ENCODE measurements at places on chromosomes 12 and 14. TPM values are rescaled to one million over a fixed set of nuclear protein-coding genes. Genes with fewer than 3 reads are reported as not detected.

DNA sequence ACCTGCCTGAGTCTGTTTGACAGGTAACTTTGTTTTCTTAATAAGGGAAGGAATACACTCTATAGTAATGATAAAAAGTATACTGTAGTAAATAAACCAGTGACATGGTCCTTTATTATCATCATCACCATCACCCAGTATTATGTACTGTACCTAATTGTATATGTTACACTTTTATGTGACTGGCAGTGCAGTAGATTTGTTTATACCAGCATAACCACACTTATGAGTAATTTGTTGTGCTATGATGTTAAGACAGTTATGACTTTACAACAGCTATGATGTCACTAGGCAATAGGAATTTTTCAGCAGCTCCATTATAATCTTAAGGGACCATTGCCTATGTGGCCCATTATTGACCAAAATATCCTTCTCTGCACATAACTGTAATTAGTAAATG, 155.0 kb downstream of the NUBPL start:
- DNase-seq = no peak
- no peaks in the 10 kb centered on the region for H3K27me3 ChIP-seq
- H3K4me1 ChIP-seq = no peaks in the 10 kb centered on the region
- no peak overlapping the region for H3K27ac ChIP-seq
- H3K36me3 ChIP-seq = peaks cover 4% of the 10 kb centered on the region
- no peak overlapping the region for H3K4me3 ChIP-seq

GRCh38 chr12:131167334-131167733, 213.6 kb downstream of the ADGRD1 start:
- H3K4me3 ChIP-seq = no peak overlapping the region
- DNase-seq = no peak
- peaks cover 25% of the 10 kb centered on the region for H3K4me1 ChIP-seq
- H3K27ac ChIP-seq = peak overlapping the region; percentile 58
- H3K27me3 ChIP-seq = peaks cover under 1% of the 10 kb centered on the region

- no peak overlapping the region for H3K27ac ChIP-seq
- H3K36me3 ChIP-seq = peaks cover 18% of the 10 kb centered on the region
- no peak overlapping the region for H3K4me3 ChIP-seq
- no peaks in the 10 kb centered on the region for H3K4me1 ChIP-seq
- no peaks in the 10 kb centered on the region for H3K27me3 ChIP-seq
- no peak for DNase-seq
Measured at GRCh38 chr12:123645380-123645779, 11.8 kb downstream of the GTF2H3 start.

The LTB4R gene
- 12.0 TPM for total RNA-seq

The COX8C gene
- total RNA-seq = not detected

- peaks cover 4% of the 10 kb centered on the region for H3K4me1 ChIP-seq
- DNase-seq = no peak
- H3K4me3 ChIP-seq = no peak overlapping the region
- no peak overlapping the region for H3K27ac ChIP-seq
Measured at GRCh38 chr14:91056361-91056760, 4.1 kb downstream of the RPS6KA5 start.

The SERPINA12 gene
- not detected for total RNA-seq

GRCh38 chr12:66048218-66048834, 82.2 kb downstream of the LLPH start:
- H3K36me3 ChIP-seq = no peaks in the 10 kb centered on the region
- no peak overlapping the region for H3K4me3 ChIP-seq
- no peaks in the 10 kb centered on the region for H3K27me3 ChIP-seq
- H3K27ac ChIP-seq = no peak overlapping the region
- peaks cover 13% of the 10 kb centered on the region for H3K4me1 ChIP-seq
- DNase-seq = no peak

GRCh38 chr12:40832668-40833067, 140.4 kb downstream of the CNTN1 start:
- H3K36me3 ChIP-seq = no peaks in the 10 kb centered on the region
- H3K4me1 ChIP-seq = no peaks in the 10 kb centered on the region
- no peak overlapping the region for H3K4me3 ChIP-seq
- no peak for DNase-seq

DNA sequence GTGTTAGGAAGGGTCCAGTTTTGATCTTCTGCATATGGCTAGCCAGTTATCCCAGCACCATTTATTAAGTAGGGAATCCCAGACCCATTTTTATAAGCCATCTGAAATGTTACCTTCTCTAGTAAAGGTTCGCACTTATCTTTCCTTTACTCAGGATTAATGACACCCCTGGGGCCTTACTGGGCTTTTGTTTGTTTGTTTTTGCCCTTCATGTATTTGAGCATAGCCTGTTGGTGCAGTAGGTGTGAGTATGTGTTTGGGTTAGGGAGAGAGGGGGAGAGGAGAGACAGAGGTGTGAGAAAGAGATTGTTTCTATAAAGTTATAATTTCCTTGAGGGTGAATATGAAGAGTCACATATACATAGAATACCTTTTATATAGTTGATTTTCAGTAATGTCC, 96.9 kb downstream of the AKAP6 start:
- H3K36me3 ChIP-seq = no peaks in the 10 kb centered on the region
- DNase-seq = no peak

DNA sequence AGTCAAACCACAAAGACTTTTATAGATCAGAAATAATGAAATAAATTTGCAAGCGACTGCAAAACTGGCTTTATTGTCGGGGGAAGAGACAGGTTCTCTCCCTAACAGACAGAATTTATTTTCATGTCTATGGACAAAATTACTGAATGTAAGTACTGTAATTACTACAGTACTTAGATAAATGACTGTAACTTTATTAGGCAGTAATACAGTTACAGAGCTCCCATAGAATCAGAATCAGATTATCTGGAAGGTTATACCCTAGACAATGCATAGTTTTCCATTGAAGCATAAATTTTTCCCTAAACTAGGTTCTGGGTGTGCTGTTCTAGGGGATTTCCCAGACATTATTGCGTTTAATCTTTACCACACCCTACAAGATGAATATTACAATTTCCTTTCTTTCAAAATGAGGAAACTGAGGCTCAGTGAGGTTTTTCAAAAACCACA, 114.2 kb downstream of the C12orf75 start:
- peak overlapping the region; percentile 84 for H3K27ac ChIP-seq
- no peak for DNase-seq
- H3K27me3 ChIP-seq = no peaks in the 10 kb centered on the region
- peaks cover 49% of the 10 kb centered on the region for H3K4me1 ChIP-seq

- no peak for DNase-seq
- no peaks in the 10 kb centered on the region for H3K4me1 ChIP-seq
- H3K27ac ChIP-seq = no peak overlapping the region
- no peaks in the 10 kb centered on the region for H3K36me3 ChIP-seq
- no peak overlapping the region for H3K4me3 ChIP-seq
Measured at GRCh38 chr12:107984973-107985372, 144.1 kb upstream of the WSCD2 start.

The CDKN3 gene
- 10.4 TPM for total RNA-seq

- no peak overlapping the region for H3K27ac ChIP-seq
- no peak overlapping the region for H3K4me3 ChIP-seq
- no peaks in the 10 kb centered on the region for H3K4me1 ChIP-seq
- H3K27me3 ChIP-seq = no peaks in the 10 kb centered on the region
- no peak for DNase-seq
Measured at GRCh38 chr14:72948481-72949138, 22.3 kb downstream of the DCAF4 start.

DNA sequence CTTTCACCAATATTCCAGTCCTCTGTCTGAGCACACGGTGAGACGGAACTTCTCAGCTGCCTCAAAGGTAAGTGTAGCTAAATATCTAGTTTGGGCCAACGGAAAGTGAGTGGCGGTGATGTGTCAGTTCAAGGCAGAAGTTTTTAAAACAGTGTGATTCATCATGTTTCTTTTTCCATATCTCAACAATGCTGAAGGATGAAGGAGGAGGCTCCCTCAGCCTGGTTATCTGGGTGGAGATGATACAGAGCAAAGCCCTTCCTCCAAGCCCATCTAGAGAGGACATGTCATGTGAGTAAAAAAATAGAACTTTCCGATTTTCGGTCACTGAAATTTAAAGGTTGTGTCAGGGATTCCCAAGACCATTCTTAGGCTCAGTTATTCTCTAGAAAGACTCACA, 13.1 kb upstream of the ANP32D start:
- no peak overlapping the region for H3K4me3 ChIP-seq
- H3K27ac ChIP-seq = no peak overlapping the region
- H3K36me3 ChIP-seq = no peaks in the 10 kb centered on the region
- H3K4me1 ChIP-seq = no peaks in the 10 kb centered on the region
- H3K27me3 ChIP-seq = peaks cover 17% of the 10 kb centered on the region

The SERPINA5 gene
- total RNA-seq = 0.50 TPM

- H3K36me3 ChIP-seq = no peaks in the 10 kb centered on the region
- no peaks in the 10 kb centered on the region for H3K27me3 ChIP-seq
- no peaks in the 10 kb centered on the region for H3K4me1 ChIP-seq
- no peak overlapping the region for H3K27ac ChIP-seq
Measured at GRCh38 chr12:5522432-5523335, 90.8 kb downstream of the NTF3 start.

DNA sequence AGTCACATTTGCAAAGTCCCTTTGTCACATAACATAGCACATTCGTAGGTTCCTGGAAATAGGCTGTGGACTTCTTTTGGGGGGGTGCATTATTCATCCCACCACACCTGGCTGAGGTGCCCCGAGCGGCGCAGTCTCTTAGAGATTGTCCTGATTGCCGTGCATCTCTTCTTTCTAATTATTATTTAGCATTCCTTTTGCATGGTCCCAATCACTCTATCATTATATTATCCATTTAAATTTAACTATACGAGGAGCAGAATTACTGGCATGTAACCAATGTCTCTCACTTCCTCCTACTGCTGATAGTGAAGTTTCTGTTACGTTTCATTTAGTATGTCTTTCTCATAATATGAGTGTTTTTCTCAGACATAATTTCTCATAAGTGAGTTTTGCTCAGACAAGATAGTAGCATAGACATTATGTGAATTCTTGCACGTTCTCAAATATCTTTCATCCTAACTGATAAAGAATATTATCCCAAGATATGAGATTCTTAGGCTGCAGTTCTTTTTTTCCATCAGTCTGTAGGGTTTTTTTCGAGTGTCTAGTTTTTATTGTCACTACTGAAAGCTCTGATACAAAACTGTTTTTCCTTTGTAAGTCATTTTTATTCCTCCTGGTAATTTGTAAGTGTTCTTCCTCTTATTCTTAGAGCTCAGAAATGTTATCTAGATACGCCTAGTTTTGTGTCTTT, 444.3 kb downstream of the NELL2 start:
- DNase-seq = no peak
- no peak overlapping the region for H3K4me3 ChIP-seq
- no peak overlapping the region for H3K27ac ChIP-seq

- no peak overlapping the region for H3K27ac ChIP-seq
- H3K27me3 ChIP-seq = peaks cover 50% of the 10 kb centered on the region
- H3K4me1 ChIP-seq = no peaks in the 10 kb centered on the region
Measured at GRCh38 chr12:107122452-107122958, 29.2 kb upstream of the CRY1 start.

The CYP27B1 gene
- 3.2 TPM for total RNA-seq

GRCh38 chr12:92602930-92603623, 99.7 kb upstream of the PLEKHG7 start:
- peak overlapping the region; percentile 37 for H3K27ac ChIP-seq
- no peaks in the 10 kb centered on the region for H3K27me3 ChIP-seq
- peaks cover 19% of the 10 kb centered on the region for H3K4me1 ChIP-seq
- peaks cover 2% of the 10 kb centered on the region for H3K36me3 ChIP-seq

The MMP19 gene
- total RNA-seq = 17.8 TPM

DNA sequence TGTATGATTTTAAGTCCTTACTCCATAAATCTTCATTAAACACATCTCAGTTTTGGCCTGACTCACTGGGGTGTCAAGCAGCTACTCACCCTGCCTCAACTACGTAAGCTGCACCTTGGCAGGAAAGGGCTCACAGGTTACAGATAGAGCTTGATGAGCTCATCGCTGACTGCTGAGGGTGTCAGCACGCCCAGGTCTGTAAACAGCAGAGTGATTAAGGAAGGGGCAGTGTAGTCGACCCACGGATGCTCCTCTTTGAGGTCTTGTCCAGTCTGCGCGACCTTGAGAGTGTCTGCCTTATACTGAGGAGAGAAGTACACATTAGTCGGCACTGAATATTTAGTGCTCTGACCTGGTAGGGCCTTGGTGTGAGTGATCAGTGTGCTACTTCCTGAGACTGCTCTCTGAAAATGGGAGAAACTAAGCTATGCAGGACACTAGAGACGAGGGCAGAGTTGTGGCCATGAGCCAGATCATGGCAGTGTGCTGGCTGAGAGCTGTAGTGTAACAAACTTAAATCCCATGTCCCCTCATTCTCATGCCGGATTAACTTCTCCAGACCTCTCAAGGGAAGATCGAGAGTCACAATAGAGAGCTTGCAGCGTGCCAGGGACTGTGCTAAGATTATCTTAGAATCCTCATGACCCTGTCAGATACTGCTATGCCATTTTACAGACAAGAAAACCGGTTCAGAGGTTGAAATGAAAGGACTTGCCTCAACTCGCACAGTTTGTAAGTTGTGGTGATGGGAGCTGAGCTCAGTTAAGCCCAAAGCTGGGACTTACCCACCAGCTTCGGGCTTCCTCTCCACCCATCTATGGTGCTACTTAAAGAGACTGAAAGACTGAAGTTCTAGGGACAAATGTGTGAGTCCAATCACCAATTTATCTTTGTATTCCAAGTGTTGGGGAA, 11.6 kb downstream of the EIF2B1 start:
- peak overlapping the region; percentile 5 for H3K27ac ChIP-seq
- DNase-seq = no peak
- no peak overlapping the region for H3K4me3 ChIP-seq
- H3K27me3 ChIP-seq = no peaks in the 10 kb centered on the region

DNA sequence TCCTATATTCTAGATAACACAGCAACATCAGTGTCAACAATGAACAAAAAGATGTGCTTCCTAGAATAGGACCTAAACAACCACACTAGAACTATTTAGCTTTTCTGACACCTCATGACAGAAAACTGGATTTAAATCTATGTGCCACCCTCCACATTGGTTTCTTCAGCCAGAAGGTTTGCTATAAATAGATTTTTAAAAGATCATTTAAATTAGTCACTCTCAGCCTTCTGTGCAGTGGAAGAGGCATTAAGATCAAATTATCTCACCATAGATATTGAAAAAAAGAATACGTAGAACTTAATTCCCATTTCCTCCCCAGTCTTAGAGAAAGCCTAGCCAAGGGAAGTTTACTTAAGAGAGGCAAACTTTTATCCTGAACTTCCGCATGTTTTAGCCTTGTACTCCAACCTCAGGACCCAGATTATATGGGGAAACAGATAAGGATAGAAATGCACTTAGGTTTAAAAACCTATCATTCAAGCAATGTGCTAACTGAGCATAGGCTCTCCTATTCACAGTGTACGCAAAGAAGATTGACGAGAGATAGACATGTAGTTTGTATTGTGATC, 59.6 kb downstream of the NELL2 start:
- DNase-seq = no peak
- H3K4me1 ChIP-seq = no peaks in the 10 kb centered on the region
- H3K27ac ChIP-seq = no peak overlapping the region
- peaks cover 2% of the 10 kb centered on the region for H3K27me3 ChIP-seq
- no peak overlapping the region for H3K4me3 ChIP-seq

- H3K27ac ChIP-seq = no peak overlapping the region
- DNase-seq = no peak
- H3K36me3 ChIP-seq = peaks cover 2% of the 10 kb centered on the region
- H3K27me3 ChIP-seq = peaks cover 45% of the 10 kb centered on the region
Measured at GRCh38 chr12:31234053-31234840, 91.7 kb downstream of the SINHCAF start.
